Inflammatory macrophage treated with lipopolysaccharide for 1 hour (primary cell): ENCODE measurements at places on chromosomes 16 and 17.

GRCh38 chr17:82791532-82791931, 39.7 kb downstream of the TBCD start:
- no peak for DNase-seq

DNA sequence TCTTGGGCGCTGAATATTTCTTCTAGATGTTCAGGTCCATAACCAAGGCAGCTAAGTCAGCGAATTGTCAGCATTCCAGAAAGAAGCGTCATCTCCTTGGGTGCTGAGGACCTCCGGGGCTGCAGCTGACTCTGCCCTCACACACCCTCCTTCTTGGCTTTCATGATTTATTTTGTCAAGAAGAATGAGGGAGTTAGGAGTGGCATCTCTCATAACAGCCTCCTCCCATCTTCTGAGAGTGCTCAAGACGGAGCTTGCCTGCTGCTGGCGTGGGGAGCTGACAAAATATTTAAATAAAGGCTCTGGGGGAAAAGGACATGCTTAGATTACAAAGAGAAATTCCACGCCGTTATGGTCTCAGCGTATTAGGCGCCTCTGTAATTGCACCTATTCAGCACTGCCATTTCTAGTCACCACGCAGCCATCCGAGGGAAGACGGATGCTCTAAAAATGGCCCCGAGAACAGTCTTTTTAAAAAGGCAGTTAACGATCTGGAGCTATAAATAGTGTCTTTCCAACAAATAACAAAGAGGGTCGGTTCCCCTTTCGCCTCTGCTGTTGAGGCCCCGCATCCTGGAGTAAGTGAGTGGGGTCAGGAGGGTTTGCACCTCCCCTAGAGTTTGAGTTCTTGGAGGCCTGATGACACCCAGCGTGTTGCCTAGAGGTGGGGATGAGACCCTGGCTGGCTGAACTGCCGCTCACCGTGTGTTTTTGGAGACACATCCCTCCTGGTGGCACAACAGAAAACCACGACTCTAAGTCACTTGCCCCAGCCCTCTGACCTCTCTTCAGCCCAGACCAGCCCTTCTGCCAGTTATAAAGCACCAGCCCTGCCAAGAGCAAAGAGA, 187.0 kb downstream of the CCDC182 start:
- DNase-seq = no peak

DNA sequence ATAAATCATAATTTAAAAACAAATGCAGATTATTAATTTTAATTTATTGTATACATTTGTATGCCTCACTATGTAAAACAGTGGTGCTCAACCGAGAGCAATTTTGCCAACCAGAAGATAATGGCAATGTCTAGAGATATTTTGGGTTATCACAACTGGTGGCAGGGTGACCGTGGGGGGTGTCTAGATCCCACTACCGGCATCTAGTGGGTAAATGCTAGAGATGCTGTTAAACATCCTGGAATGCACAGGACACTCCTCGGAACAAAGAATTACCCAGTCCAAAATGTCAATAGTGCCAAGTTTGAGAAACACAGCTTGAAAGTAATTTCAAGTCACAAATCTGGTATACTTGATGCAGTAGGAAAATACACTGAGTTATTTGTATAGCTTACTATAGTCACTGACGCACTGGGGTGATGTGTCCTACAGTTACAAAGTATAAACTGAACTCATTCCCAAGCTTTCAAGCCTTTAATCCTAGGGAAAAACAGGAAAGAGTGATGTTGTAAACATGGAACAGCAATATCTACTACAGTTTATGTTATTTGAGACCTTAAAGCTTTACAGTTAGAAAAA, 133.5 kb downstream of the BRIP1 start:
- no peak for DNase-seq

GRCh38 chr17:73334771-73335513, 23.1 kb upstream of the CDC42EP4 start:
- no peak for DNase-seq

- DNase-seq = peak; percentile 77
Measured at GRCh38 chr17:81711814-81712467, at the start of gene SLC25A10. Gene SLC25A10, plus strand, starts transcription at chr17:81712284. Its CDS starts 143 bp downstream, at chr17:81712427.

DNA sequence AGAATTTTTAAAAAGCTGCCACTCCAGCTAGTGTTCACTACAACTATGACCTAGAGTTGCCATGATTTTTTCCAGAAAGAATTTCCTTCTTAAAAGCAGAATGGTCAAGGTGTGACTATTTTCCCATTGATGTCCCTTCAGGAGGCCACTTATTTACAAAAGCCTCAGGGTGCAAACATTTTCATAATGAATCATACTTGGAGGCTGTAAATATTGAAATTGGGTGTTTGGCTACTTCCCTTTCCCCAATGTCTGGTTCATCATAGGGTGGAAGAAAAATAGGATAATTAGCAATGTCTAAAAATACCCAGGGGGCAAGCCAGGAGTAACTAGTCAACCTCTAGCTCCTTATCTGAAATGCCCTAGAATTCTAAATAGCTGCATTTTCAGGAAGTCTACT, 18.8 kb downstream of the AXIN2 start:
- DNase-seq = no peak

DNA sequence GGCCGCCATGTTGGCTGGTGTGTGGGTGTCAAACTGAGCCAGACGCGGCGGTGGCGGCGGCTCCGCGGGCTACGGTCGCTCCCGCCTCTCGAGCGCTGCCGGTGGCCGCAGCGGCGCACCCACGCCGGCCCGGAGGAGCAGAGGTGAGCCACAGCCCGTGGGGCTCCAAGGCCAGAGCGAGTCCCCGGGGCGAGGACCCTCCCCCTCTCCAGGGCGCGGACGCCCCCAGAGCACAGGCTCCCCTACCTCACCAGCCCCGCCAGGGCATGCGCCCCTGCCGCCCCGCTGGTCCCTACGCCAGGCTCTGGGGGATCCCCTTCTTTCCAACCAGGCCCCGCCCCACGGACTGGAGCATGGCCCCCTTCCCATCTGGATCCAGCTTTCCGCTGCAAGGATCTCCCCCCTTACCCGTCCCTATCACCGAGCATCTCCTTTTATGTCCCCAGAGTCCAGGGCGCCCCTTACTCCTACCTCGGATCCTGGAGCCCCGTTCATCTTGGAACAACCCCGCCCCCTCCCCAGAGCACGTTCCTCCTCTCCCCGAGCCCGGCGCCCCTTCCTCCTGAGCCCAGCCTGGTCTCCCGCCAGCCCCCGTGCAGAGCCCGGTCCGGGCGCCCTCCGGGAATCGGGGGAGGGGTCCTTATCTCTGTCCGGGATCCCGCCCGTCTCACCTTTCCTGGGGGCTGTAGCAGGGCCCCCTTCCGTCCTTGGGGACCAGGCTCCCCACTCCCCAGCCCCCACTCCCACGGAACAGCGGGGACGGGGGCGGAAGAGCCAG, 412 bp downstream of the EPN2 start:
- no peak for DNase-seq
